ENCODE measurements at places on chromosomes 2 and 18. TPM values are rescaled to one million over a fixed set of nuclear protein-coding genes. Genes with fewer than 3 reads are reported as not detected.

DNA sequence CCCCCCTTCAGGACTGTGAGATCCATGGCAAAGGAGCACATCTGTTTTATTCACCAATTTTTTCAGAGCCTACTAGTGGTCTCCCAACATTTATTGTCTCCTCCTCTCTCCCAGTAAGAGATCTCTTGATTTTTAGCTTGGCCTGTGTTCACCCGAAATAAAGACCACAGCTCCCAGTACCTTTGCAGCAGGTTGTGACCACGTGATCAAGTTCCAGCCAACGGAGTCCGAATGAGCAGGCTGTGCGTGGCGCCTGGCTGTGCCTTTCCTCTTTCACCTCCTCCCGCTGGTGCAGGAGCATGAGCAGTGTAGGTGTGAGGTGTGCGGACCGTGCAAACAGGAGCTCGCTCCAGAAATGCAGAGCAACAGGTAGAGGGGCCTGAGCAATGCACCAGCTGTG, 143.6 kb upstream of the GLI2 start:
- no peak for DNase-seq

DNA sequence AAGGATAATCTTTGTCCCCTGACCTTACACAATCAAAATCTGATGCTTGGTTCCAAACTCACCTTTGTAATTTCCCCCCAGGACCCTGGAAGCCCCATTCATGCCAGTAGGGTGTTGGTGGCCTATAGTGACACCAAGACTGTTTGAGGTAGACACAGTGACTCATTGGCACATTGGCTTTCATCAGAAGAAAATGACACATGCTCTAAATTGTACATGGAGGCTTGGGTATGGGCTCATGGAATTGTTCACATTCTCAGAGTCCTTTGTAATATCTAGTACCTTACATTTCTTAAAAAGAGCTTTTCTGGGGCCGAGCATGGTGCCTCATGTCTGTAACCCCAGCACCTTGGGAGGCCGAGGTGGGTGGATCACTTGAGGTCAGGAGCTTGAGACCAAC, 61.2 kb upstream of the LRPPRC start:
- no peak for DNase-seq

GRCh38 chr2:25566094-25566493, 107.3 kb downstream of the DTNB start:
- DNase-seq, result no peak

DNA sequence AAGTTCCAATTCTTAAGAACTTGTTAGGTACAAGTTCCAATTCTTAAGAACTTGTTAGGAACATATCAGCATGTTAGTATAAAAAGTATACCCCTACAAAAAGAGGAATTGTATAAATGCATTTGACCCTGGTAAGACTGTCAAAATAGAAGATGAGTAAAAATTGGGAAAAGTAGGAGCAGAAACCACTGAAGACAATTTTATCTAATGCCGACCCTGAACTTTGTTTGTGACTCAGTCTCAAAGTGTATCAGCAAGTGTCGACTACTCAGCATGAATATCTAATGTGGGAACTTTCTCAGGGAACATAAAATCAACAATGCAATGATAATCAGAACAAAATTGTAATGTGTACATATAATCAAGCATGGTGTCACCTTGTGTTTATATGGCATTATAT, 583 bp upstream of the CD226 start:
- DNase-seq, result no peak

GRCh38 chr18:64966667-64967066, 784.1 kb upstream of the CDH7 start:
- no peak for DNase-seq

DNA sequence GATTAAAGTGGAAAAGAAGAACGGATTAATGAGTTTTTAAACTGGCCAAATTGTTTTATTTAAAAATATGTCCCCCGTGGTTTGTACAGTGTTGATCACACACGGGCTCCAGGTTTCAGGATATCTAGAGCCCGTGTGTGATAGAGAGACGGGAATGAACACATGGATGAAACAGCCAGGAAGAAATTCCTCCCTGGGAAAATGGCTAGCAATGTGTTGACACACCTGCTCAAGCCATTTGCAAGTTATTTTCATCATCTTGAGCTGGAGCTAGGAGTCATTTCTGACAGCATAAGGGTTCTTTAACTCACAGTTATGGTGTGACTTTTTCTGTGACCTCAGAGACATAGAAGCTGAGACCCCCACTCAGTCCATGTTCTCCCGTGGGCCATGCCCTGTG, 81.6 kb downstream of the LRRFIP1 start:
- DNase-seq, result no peak

DNA sequence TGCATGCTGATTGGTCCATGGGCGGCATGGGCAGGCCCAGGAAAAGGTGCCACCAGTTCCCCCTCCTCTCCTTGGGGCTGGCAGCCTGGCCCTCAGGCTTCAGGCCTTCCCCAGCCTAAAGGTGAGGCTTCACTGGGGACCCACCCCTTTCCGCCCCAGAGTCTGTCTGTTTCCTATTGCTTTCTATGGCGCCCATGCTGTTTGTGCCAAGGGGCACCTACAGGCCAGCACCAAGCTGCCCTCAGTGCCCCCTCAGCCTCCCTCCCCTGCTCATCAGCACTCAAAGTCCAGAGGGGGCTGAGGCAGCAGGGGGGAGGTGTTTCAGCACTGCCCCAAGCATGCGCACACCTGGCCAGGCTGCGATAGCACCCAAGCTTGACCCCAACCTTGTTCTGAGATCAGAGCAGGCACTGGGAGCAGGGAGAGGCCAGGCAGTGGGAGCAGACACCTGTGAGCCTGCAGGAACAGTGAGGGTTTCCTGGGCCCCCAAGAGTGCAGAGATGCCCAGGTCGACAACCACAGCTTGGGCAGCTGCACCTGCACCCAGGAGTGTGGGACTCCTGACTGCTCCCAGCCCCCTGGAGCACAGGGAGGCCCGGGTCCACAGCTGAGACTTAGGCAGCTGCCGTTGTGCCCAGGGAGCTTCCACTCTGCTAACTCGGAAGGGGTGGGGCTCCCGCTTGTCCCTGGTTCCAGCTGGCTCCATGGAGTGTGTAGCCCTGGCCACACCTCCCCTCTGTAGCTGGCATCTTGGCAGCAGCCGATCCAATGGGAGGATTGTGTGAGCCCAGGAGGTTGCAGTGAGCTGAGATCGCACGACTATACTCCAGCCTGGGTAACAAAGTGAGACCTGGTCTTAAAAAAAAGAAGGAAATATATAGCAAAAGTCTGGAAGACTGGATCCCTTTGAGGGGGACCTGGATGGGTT, 69.1 kb downstream of the NCAPH start:
- no peak for DNase-seq

- no peak for DNase-seq
Observed at GRCh38 chr2:204228169-204228886, 291.8 kb downstream of the ICOS start.

DNA sequence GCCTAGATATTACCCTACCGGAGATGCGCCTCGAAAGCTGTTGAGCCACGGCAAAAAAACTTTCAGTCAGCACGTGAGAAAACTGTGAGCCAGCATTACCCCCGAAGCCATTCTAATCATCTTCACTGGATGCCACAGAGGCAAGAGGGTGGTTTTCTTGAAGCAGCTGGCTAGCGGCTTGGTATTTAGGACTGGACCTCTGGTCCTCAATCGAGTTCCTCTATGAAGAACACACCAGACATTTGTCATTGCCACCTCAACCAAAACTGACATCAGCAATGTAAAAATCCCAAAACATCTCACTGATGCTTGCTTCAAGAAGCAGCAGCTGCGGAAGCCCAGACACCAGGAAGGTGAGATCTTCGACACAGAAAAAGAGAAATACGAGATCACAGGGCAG, 52.8 kb upstream of the SLC66A3 start:
- no peak for DNase-seq

GRCh38 chr18:3877678-3878077, 427.7 kb downstream of the TGIF1 start:
- no peak for DNase-seq

DNA sequence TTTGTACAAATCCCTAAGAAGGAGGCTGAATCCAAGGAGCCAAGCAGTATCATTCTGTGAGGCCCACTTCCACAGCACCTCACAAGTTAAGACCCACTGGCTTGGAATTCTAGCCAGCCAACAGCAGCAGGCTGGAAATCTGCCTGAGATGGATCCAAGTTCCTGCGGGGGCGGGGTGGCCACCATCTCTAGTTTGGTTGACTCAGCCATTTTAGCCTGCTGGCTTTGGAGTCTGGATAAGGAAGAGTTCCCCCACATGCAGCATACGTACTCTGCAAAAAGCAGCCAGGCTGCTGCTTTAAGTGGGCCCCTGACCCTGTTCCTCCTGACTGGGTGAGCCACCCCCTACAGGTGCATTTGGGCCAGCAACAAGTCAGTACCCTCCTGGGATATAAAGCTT, 65.2 kb downstream of the FARP2 start:
- no peak for DNase-seq

DNA sequence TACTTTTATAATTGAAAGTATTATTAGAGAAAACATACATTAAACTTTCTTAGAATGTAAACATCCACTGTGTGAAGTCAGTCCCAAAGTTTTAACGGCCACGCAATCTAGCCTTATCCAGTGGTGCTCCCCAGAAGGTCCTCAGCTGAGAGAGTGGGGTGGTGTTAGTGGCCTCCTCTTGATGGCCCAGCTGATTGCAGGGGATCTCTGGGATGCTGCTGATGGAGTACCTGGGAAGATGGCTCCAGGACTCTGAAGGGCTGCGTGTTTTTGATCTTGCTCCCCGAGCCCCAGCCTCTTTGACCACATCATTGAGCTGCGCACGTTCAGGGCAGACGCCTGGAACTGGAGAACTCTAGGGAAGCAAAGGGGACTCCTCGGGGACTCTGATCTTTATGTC, 181.4 kb downstream of the FAM210A start:
- DNase-seq, result no peak

The GRHL1 gene
- 0.82 TPM for total RNA-seq

The STK39 gene
- total RNA-seq, result 9.4 TPM

The NEURL3 gene
- 0.68 TPM for total RNA-seq

The PAX8 gene
- total RNA-seq, result 30.2 TPM

Data from glomerular endothelial cell (primary cell).